ENCODE measurements at places on chromosomes 2 and 18. TPM values are rescaled to one million over a fixed set of nuclear protein-coding genes. Genes with fewer than 3 reads are reported as not detected.
A peak's percentile ranks its signal among the peaks of the same experiment; 100 is the strongest.

DNA sequence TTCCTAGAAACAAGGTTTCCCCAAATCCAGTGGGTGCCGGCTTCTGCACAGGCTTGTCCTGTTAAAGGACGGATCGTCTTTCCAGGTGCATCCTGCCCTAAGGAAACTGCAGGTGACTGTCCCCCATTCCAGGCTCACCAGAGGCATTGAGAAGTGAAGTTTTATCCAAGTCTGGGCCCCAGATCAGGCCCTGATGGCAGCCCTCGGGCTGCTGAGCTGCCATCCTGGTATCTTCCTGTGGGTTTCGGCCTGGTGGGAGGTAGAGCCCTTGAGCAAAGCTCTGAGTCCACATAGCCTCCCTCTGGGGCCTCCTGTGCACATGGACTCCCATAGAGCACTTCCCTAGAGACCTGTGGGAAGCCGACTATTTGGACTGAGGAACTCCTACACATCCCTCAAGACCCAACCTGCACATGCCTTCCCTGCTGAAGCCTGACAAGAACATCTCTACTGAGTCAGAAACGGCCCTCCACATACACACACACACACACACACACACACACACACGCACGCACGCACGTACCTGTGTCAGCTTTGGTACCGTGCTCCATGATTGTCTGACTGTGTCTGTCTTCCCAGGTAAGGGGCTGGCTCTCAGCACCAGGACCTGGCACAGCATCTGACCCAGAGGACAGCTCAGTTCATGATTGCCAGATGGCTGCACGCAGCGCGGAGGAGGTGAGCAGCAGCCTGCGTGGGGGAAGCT lies 16.4 kb downstream of the TNS1 start:
- ATAC-seq = no peak

DNA sequence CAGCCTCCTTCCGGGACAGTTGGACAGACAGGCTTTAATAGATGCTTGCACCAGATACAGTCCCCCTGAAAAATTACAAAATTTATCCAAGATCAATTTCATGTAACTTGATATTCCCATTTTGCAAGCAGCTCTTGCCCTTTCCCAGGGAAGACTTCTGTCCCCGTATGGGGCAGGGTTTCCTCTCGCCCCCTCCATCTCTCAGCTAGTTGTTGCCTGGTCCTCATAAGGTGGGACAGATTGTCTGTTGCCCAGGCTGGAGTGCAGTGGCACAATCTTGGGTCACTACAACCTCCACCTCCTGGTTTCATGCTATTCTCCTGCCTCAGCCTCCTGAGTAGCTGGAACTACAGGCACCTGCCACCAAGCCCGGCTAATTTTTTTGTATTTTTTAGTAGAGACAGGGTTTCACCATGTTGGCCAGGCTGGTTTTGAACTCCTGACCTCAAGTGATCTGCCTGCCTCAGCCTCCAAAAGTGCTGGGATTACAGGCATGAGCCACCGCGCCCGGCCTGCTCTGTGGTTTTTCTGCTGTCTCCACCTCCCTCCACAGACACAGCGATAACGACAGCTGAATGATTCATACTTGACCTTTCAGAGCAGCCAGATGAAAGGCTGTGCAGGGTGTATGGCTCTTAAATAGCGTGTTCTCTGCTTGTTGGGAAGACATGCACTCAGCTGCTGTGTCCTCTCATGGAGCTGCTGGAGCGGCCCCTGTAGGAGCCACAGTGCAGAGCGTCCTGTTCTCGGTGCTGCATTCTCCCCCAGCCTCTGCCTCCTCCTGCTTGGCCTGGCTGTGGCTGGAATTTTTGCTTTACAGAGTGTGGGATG lies 61.4 kb downstream of the TTC39C start:
- peak; percentile 99 for ATAC-seq

GRCh38 chr2:49490710-49491109 lies 336.4 kb upstream of the FSHR start:
- ATAC-seq = no peak

- ATAC-seq = no peak
These were observed 556.2 kb downstream of the THSD7B start for GRCh38 chr2:137321566-137321965.

- ATAC-seq = peak; percentile 52
These were observed 431.2 kb downstream of the LPIN1 start for GRCh38 chr2:12177455-12178288.

DNA sequence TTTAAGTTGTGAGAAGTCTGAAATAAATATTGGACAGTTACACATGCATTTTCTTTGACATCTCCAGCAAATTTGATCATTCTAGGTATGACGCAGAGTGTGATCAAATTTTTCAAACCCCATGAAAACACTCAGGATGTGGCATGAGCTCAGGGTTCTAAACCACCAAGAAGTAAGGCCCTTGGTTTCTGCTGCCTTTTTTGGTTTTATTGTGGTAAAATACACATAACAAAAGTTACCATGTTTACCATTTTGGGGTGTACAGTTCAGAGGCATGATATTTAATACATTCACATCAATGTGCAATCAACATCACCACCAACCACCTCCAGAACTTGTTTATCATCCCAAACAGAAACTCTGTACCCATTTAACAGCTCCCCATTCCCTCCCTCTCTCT lies 64.3 kb upstream of the TTN start:
- no peak for ATAC-seq

- ATAC-seq = peak; percentile 96
These were observed 25.4 kb downstream of the ALPK2 start for GRCh38 chr18:58603375-58604067.

- ATAC-seq = no peak
These were observed 679.0 kb upstream of the ID2 start for GRCh38 chr2:8002765-8003393.

DNA sequence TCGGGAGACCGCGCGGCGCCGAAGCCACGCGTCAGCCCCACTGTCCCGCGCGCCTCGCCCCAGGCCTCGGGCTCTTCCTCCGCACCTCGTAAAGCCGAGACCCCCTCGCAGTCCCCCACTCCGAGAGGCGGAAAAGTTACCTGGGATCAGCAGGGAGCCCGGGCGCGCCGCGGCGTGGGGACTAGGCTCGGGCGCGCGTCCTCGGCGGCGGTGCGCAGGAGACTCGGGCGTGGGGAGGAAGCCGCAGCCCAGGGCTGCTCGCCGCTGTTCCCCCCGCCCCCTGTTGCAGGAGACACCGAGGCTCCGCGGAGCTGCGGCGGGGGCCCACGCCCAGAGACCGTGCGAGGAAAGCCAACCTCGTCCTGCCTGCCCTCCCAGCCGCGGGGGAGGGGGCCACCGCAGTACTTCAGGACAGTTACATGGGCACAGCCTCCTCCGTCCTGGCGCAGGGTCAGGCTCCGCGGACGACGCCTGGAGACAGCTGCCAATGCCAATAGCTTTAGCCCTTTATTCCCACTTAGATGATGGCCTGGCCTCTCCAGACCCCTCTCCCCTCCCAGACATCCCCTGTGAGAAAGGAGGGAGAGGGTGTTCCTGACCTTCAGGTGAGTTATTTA lies at the start of gene EPB41L3:
Gene EPB41L3 (minus strand): TSS at position 225 of the 617 bp plus-strand sequence. CDS start 54,814 bp downstream, outside the sequence.
- peak; percentile 41 for ATAC-seq

GRCh38 chr2:120720231-120720630 lies 15.4 kb upstream of the GLI2 start:
- ATAC-seq = no peak

GRCh38 chr2:202064171-202064880 lies 8.7 kb upstream of the KIAA2012 start:
- peak; percentile 94 for ATAC-seq

DNA sequence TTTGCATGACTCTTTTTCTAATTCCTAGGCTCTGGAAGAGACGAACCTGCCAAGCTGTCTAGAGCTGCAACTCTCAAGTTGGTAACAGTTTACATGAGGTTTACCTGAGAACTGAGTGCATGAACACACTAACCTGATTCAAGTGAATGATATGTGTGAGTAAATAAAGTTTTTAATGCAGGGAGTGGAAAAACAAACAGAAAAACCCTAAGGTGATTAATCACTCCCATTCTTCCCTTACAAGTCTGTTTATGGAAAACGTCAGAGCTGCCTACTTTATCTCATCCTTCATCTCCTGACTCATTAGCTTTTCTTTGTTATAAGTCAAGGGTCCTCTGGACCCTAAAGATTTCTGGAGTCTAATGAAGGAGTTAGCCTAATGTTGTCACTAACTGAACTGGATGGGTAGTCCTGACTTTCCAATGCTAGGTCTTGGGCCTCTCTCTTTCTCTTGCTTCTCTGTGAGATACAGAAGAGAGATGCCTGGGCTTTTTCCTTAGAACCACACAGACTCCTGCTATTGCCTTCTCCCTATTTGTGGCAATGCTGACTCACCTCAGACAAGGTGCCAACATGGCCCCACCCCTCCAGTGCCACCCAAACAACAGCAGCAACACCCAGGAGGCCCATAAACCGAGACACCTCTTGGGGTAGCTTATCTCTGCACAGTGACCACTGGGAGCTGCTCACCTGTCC lies 952.4 kb downstream of the EPHA4 start:
- no peak for ATAC-seq

- no peak for ATAC-seq
These were observed 34.6 kb downstream of the COPS7B start for GRCh38 chr2:231820786-231821303.

DNA sequence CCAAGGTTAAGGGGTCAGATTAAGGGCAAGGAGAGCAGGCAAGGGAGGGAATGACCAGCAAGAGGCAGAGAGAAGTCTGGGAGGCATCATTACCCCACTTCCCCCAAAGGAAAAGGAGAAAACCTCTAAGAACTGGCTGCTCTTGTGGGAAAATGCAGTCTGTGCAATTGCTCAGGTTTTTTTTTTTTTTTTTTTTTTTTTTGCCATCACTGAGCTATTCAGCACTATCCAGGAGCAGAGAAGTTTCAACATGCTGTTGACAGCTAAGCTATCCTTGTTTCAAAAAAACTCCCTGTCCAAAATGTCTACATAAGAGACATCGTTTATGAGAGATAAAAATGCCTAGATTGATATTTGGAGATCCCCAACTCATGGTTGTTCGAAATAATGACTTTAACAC lies 345.4 kb downstream of the TDRD15 start:
- ATAC-seq = no peak

DNA sequence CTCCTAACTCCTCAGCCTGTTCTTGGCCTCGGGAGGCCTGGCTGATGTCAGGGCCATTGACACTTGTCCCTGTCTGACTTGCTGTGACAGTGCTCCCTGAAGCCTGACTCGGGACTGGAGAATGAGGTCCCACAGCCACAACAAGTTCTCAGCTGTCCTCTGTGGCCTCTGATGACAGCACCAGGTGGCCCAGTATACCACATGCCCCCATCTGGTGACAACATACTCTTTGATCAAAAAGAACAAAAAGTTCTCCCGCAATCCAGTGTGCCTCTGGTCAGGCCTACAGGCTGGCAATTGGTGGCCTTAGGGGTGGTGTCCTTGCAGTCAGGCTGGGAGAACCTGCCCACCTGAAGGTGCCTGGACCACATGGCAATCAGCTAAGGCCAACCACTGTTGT lies 102.6 kb downstream of the SEPTIN10 start:
- no peak for ATAC-seq

GRCh38 chr2:206204710-206205109 lies 45.0 kb downstream of the EEF1B2 start:
- ATAC-seq = no peak

- ATAC-seq = peak; percentile 90
These were observed 493.3 kb downstream of the CMPK2 start for GRCh38 chr2:6372317-6372901.

DNA sequence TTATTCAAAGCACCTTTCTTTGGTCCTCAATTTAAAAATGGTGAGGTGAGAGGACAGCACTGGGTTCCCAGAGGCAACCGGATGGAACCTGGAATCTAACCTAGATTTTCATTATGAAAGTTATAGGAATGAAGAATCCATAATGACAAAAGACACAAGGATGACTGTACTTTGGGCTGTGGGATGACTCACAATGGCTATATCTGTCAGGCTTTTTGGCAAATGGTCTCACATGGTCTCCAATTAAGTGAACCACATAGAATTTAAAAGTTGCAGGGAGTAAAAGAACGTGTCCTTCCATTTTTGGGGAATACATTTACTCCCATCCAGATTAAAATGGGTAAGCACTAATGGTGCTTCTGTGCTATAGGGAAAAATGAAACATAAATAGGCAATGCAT lies 31.8 kb upstream of the LYPD1 start:
- no peak for ATAC-seq

DNA sequence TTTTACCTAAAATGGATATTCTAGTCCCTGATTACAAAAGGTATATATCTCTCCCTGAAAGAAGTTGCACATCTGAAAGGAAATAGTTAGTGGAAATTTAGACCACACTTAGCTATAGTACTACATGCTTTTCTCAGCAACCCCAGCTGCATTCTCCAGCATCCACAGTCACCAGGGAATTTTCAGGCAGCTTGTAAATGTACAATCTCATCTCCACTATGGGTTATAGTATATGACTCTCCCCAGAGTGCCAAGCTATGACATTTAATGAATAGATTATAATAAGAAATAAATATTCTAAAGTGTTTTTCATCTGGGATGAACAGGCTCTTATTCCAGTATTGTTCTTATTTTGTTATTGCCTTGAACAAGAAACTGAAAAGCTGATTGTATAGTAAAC lies 197.6 kb upstream of the HNRNPA3 start:
- ATAC-seq = no peak

DNA sequence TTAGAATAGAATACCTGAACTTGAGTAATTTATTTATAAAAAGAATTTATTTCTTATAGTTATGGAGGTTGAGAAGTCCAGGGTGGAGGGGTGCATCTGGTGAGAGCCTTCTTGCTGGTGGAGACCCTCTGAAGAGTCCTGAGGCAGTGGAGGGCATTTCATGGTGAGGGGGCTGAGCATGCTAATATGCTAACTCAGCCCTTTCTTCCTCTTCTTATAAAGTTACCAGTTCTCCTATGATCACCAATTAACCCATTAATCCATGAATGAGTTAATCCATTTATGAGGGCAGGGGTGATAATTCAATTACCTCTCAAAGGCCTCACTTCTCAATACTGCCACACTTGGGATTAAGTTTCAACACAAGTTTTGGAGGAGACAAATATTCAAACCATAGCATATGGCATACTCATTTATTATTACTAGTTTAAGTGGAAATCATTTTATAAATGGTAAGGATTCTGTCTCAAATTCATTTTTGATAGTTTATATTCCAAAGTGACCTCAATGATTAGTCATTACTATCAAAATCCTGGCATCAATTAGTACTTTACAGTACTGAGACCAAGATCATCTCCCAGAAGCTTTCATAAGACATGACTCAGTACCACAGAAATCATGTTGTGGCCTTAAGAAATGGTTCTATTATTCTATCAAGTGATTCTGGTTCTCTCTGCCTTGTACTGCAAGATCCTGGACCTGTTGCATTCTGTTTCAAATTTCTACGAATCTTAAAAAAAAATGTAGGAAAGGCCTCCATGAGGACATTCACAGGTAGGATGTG lies 5.5 kb downstream of the ZNF396 start:
- no peak for ATAC-seq

DNA sequence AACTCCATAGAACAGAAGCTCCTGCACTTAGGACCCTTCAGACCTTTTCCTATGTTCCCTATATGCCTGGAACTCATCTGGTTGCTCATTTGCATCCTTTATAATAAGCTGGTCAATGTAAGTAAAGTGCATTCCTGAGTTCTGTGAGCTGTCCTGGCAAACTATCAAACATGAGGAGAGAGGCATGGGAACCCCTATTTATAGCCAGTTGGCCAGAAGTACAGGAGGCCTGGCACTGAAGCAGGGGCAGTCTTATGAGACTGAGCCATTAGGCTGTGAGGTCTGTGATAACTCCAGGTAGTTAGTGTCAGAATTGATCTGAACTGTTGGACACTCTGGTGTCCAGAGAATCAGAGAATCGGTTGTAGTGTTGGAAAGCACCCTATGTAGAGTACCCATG lies 88.4 kb downstream of the EHD3 start:
- no peak for ATAC-seq

- no peak for ATAC-seq
These were observed 49.7 kb upstream of the ZNF516 start for GRCh38 chr18:76544511-76545345.

The POTEF gene
- not detected for total RNA-seq

The SEH1L gene
- total RNA-seq = 32.9 TPM

The LOXHD1 gene
- 0.05 TPM for total RNA-seq

The NUP35 gene
- 29.3 TPM for total RNA-seq

The MOGAT1 gene
- not detected for total RNA-seq

Measured in motor neuron (in vitro differentiated cells).